ENCODE measurements at places on chromosomes 5 and 9.

DNA sequence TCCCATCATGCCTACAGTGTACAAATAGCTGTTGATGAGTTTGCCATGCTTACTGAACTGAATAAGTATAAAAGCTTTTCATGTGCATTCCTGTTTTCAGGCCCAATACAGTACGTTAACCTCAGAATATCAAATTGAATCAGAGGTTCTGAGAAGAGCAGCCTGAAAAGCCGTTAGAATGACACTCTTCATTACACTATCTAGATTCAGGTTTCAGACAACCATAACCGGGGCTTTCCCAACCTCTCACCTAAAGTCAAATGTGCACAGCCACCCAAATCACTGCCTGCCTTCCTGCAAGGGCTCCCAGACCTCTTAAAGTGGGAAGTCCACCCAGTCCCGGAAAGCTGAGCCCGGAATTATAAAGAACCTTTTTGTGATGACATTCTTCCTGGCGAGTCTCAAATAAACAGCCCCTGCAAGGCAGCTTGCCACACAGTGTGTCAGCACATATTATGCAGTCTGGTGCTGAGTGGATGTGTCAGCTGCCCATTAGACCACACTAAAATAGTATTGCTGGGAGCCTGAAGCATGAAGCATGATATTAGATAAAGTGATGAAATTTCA lies 245.8 kb downstream of the TLE4 start:
- DNase-seq: peak; percentile 17

GRCh38 chr9:105437704-105438103 lies 10.1 kb upstream of the FSD1L start:
- DNase-seq: no peak

GRCh38 chr5:57889558-57889957 lies 406.9 kb upstream of the ACTBL2 start:
- DNase-seq: peak; percentile 87

DNA sequence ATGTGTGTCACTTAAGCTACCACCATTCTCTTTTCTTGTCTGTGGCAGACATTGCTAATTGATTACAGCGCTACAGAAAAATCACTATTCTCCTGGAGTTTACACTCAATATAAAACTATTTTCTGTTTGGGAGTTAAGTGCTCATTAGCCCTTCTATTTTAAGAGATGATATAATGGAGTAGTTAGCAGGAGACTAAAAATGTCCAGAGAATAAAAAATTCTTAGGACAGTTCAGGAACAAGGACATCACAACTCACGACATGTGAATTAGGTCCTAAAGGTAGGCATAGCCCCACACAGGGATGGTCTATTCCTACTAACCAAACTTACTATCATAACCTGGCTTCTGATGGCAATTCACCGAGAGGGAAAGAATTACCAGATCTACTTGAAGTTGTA lies 258.5 kb downstream of the KIAA0825 start:
- no peak for DNase-seq

GRCh38 chr5:40694433-40694832 lies 14.7 kb downstream of the PTGER4 start:
- DNase-seq: peak; percentile 44

GRCh38 chr5:65068410-65068809 lies 299.7 kb downstream of the CWC27 start:
- no peak for DNase-seq

- DNase-seq: no peak
Measured at GRCh38 chr5:43592363-43592762, 10.6 kb upstream of the NNT start.
